ENCODE measurements at places on chromosomes 2 and 18.

DNA sequence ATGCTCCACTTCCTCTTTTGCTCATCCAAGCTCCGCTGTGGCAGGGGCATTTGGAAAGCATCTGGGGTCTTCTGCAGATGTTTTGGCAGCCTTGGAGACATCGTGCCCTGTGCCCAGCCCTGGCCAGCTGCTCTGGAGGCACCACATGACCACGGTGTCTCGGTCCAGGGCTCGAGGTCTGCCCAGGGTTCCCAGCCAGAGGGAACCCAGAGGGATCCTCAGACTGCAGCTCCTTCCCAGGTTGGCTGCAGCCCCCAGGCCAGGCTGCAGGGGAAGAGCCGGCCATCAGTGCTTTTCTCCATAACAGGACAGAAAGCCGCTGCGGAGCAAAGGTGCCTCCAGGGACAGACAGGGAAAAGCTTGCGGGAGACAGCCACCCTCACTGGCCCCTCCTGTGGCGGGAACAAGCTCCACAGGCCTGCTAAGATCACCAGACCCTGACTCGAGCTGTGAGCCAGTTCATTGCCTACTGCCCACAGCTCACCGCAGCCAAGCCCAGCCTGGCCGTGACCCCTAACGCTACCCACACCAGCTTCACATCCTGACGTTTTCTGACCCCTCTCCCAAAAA lies 74.7 kb downstream of the SMAD7 start:
- DNase-seq: no peak

DNA sequence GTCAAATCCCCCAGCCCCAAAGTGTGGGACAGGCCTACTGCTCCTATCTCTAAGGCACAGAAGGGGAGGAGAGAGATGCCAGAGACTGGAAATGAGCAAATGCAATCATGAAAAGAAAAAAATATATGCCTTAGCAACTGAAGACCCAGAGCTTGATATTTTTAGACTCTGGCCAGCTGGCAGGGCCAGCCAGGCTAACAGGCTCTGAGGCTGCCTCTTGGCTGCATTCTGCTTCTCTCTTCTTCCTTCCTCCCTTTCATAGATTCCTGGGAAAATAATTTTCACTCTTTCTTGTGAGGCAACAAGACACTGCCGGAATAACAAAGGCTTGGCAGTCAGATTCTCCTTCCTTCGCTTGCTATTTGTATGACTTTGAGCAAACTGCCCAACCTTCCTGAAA lies 209.1 kb downstream of the RAD51AP2 start:
- DNase-seq: no peak

- no peak for DNase-seq
Observed at GRCh38 chr18:43275546-43275945, 1.7 kb downstream of the SYT4 start.

- DNase-seq: no peak
Observed at GRCh38 chr2:88832311-88832991, 141.0 kb downstream of the RPIA start.

DNA sequence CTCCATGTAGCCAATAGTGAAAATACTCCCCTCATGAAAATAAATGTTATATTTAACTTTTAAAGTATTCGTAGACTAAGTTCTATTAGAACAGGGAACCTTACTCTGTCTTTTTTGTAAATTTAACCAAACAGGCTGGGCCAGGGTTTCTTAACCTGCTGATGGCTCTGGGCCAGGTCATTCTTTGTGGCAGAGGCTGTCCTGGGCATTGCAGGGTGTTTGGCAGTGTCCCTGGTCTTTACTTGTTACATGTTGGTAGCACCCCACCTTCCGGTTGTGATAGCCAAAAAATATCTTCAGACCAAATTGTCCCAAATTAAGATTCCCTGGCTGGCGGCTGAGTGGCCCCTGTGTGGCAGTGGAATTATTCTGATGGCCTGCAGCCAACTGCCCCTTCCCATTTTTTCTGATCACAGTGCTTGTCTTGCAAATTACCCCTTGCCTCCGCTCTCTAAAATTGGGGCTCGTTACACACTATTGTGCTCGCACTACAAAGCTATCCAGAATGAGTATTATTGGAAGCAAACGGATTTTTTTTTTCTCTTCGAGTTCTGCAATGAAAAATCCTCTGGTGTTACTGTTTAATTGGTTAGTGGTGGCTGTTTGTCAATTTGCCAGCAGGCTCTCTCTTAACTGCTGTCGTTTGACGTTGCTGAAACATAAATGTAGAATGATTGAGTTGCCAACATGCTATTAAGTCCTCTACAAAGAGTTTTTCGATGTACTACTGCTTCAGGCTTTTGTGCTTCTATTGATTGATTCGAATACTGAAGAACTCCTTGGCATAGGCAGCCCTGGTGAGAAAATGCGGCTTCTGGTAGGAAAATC lies 216.9 kb downstream of the SH3RF3 start:
- DNase-seq: no peak

GRCh38 chr2:166494140-166494624 lies at the start of gene SCN7A:
Gene SCN7A, minus strand, starts transcription at chr2:166494249. Its CDS starts 16,553 bp downstream, at chr2:166477696.
- DNase-seq: no peak

DNA sequence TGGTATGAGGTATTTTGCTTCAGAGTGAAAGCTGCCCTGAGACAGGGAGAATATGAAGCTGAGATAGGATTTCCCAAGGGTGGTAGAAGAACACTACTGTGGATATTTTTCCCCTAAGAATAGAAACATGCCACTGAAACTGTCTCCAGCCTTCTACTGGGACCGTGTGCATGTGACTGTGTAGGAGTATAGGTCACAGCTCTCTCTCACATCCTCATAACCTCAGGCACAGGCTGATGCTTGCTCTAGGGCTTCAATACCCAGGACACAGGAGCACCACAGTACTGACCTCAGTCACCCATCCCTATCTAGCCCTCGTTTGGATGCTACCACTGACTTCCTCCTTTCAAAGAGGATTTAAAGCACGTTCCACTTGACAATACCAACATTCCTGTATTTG lies 67.2 kb downstream of the REV1 start:
- no peak for DNase-seq

DNA sequence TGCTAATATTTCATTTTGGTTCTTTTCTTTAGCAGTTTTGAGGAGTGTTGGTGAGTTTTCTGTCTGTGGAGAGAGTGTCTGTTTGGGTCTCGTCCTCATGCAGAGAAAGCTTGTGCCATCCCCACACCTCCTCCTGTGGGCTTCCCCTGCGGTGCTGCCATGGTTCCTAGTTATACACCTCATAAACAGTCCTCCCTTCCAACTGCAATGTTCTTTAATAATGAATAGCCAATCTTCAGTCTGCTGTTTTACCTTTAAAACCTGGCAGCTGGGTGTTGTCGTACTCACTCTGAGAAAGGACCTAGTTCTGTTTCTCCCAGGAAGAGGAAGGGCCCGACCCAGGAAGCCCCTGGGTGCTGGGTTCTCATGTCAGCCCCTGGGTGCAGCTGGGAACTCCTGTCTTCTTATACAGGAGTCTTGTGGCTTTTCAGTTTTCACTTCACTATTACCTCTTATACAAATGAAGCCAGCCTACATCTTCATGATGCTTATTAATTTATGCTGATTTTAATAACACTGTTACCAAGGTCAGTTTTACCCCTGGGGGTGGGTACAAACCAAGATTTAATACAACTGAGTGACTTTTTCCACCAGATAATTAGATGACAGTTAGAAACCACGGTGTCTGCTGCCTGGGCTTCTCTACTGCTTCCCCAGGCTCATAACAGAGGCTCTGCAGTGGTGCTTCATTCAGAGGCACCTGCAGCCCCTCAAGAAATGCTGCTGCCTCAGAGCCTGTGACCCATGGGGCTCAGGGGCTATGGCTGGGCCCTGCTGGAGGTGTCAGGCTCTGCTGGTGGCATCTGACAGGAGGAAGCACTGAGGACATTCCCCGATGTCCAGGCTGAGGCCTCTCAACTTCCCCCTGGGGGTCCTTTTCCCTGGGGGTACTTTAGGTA lies 59.1 kb downstream of the COA5 start:
- DNase-seq: no peak

DNA sequence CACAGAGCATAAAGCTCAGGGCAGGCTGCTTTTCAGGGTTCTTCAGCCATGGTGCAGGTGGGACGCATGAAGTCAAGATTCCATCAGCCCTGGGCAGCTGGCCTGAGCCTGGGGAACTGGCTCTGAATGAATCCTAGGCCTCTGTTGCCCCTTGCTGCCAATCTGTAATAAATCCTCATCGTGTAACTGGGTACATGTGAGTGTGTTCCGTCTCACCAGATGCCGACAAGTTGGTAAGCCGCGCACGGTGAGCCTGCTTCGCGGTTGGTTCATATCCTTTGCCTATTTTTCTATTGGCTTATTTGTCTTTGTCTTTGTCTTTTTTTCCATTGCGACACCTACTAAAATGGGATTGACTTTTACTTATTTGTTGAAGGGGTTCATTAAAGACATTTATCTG lies 27.7 kb downstream of the B3GNT7 start:
- DNase-seq: no peak

- DNase-seq: no peak
Observed at GRCh38 chr2:72685638-72686213, 140.1 kb downstream of the EXOC6B start.

GRCh38 chr18:79555885-79556284 lies 123.7 kb upstream of the CTDP1 start:
- no peak for DNase-seq

GRCh38 chr2:203394519-203395227 lies 66.5 kb downstream of the ABI2 start:
- DNase-seq: no peak

DNA sequence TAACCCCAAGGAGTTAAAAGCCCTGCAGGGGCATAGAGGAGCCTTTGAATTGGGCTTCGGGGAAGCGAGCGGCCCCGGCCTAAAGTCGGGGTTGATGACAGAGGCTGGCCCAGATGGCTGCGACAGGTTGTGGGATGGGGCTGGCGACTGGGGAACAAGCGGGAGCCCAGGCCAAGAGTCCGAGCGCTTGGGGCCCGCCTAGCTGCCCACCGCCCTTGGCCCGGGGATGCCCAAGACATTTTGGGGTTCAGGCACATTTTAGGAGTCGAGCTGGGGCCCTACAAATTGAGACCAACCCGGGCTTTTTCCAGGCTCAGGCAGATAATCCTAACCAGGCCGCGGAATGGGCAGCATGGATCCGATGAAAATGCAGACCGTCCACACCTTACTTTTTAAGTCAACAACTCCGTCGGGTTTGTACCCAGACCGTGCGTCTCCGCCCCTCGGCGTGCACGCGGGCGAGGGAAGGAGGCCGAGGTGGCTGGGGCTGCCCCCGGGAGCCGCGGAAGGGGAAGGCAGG lies 507 bp downstream of the RTKN start:
- DNase-seq: no peak

DNA sequence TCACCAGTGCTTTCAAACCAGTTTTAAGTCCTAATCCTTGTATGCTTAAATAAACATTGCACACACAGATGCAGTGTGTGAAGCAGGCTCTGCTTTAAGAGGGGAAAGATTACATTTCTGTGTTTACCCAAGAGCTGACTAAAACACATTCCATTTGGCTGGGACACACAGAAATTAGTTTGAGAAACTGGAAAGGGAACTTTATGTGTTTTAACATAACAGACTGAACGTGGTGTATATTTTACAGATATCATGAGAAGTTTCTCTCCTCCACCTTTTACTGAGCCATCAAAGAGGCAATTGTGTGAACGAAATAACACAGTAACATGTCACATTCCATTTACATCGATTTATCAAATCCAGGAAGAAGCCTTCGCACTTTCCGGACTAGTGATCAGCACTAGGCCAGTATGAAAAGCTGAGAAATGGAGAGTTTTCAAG lies 121.8 kb downstream of the MAIP1 start:
- DNase-seq: no peak

DNA sequence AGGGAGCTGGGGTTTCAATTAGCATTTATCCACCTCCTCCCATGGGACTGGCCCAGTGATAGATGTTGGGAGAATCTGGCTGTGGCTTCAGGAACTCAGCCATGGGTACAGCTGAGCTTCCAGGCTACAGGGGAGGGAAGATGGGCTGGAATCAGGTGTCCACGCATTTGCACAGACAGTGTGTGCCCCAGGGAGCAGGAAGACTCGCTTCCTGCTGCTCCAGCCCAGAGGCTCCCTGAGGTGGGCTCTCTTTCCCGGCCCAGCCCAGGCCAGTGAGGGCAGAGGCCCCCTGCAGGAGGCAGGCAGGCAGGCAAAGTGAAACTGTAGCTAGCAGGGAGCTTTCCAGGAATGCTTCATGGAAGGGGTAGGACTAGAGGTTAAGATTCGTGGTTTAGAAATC lies 28.7 kb downstream of the DYSF start:
- no peak for DNase-seq

DNA sequence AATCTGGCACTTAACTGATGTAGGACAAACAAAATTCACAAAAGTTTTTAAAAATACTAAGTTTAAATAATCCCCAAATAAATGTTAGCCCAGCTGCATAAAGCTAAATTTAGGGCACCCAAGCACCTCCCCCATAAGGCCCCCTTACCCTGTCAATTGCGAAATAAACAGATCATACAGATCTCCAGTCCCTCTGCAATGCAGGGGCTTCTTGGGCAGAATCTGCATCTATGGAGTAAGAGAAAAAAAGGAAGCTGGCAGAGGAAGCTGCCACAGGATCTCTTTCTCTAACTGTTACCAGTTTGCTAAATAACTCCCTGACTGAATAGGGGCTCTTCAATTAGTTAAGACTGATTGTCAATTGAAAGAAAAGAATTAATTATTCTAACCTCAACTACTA lies 117.7 kb downstream of the MEMO1 start:
- DNase-seq: no peak

- DNase-seq: peak; percentile 27
Observed at GRCh38 chr2:179106676-179107428, 56.9 kb upstream of the CCDC141 start.

DNA sequence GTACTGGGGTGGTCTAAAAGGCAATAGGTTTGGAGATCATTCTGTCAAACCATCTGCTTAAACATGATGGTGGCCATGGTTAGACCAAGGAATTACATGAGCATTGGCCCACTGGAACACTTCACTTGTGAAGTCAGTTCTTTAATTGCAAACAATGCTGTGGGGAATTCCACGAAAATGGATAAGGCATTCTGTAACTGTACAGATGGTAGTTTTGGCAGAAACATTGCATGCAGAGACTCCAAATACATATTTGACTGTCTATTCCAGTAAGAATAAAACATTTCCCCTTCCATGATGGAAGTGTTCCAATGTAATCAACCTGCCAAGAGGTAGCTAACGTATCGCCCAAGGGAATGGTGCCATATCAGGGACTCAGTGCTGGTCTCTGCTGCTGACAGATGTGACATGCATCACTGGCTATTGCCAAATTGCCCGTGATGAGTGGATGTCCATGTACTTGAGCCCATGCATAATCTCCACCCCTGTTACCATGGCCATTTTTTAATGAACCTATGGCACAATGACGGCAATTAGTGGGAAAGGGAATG lies 417.9 kb downstream of the CDH7 start:
- no peak for DNase-seq

DNA sequence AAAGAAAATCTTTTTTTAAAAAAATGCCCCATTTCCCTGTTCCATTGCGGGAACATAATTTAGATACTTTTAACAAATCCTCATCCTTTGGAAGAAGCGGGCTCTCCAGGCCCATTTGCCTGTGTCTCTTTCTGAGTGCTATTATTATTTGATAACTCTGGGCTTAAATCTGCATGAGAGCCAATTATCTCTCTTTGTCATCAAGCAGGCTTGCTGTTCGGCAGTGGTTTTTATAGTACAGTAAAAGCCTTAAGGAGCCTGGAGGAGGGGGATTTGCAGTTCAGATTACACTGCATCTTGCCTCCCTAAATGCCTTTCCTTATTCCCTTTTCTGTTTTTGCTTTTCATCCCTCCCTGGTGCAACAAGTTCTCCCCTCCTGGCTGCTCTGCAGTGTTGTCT lies 50.6 kb downstream of the CELF4 start:
- DNase-seq: no peak

Measured in NCI-H1930 (cell line).